Upper lobe of left lung (tissue), 6 donors: ENCODE measurements at places on chromosomes 12 and 14. TPM values are rescaled to one million over a fixed set of nuclear protein-coding genes. Genes with fewer than 3 reads are reported as not detected.

DNA sequence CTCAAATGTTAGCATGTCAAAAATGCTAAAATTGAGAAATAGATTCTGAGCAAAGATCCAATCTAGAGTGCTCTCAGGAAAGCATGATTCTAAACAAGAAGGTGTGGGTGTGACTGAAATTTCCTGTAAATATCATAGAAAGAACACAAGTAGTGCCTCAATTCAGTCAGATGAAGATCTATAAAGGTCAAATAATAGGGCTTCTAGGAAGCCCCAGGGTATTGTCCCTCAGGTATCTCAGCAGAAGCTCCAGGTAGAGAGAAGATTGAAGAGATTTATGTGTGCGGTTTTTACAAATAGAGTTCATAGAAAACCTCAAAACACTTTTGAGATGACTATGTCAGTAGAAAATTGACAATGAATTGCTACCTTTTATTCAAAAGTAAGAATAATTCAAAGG lies 13.0 kb downstream of the KLRD1 start:
- DNase-seq = no peak
- H3K27me3 ChIP-seq = no peaks in the 10 kb centered on the region
- H3K36me3 ChIP-seq = no peaks in the 10 kb centered on the region

DNA sequence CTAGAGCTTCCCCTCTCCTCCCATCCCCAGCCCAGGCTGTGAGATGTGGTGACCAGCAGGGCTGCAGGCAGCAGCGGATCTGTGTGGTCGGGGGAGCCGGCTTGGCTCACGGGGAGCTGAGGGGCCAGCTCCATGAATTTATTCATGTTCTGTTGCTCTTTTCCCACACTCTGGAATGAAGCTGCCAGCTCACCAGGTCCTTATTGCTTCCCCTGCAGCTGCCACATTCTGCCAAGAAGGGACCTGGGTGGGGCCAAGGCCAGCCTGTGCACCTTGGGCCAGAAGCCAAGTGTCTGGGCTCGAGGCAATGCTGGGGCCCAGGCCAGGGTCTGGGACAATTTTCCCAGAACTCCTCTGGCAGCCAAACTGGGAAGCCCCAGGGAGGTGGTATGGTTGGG lies 2.5 kb upstream of the C1QL4 start:
- DNase-seq = no peak
- no peak overlapping the region for H3K27ac ChIP-seq
- no peaks in the 10 kb centered on the region for H3K36me3 ChIP-seq
- H3K27me3 ChIP-seq = peaks cover 55% of the 10 kb centered on the region

Gene TAS2R9
- not detected for total RNA-seq

- no peaks in the 10 kb centered on the region for H3K4me1 ChIP-seq
- no peaks in the 10 kb centered on the region for H3K27me3 ChIP-seq
- no peaks in the 10 kb centered on the region for H3K36me3 ChIP-seq
- H3K4me3 ChIP-seq = no peak overlapping the region
- H3K27ac ChIP-seq = no peak overlapping the region
Measured at GRCh38 chr14:52244997-52245396, 22.5 kb upstream of the PTGDR start.

Gene CLEC6A
- total RNA-seq = 0.76 TPM

Gene SLC5A8
- total RNA-seq = 7.2 TPM

GRCh38 chr12:129378496-129378895 lies 525.2 kb downstream of the GLT1D1 start:
- no peaks in the 10 kb centered on the region for H3K4me1 ChIP-seq
- no peaks in the 10 kb centered on the region for H3K27me3 ChIP-seq
- H3K4me3 ChIP-seq = no peak overlapping the region
- H3K36me3 ChIP-seq = no peaks in the 10 kb centered on the region
- no peak for DNase-seq
